ENCODE measurements at places on chromosomes 4 and X.
A peak's percentile ranks its signal among the peaks of the same experiment; 100 is the strongest.

- no peak overlapping the region for H3K4me3 ChIP-seq
- no peaks in the 10 kb centered on the region for H3K27me3 ChIP-seq
- no peaks in the 10 kb centered on the region for H3K36me3 ChIP-seq
- no peaks in the 10 kb centered on the region for H3K4me1 ChIP-seq
These were observed 16.4 kb upstream of the ZNF280C start for GRCh38 chrX:130285069-130285620.

GRCh38 chr4:38669208-38669607, 5.2 kb downstream of the KLF3 start:
- no peaks in the 10 kb centered on the region for H3K36me3 ChIP-seq
- no peak for DNase-seq
- no peak overlapping the region for H3K4me3 ChIP-seq

DNA sequence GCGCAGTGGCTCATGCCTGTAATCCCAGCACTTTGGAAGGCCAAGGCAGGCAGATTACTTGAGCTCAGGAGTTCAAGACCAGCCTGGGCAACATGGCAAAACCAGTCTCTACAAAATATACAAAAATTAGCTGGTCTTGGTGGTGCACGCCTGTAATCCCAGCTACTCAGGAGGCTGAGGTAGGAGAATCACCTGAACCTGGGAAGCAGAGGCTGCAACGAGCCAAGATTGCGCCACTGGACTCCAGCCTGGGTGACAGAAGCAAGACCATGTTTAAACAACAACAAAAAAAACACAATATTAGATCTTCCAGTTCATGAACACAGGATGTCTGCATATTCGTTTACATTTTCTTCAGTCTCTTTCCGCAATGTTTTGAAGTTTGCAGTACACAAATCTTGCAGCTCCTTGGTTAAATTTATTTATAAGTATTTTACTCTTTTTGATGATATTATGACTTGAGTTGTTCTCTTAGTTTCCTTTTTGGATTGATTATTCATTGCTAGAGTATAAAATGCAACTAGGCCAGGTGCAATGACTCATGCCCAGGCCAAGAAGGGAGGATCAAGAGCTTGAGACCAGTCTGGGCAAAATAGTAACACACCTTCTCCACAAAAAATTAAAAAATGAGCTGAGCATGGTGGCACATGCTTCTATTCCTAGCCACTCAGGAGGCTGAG, 30.4 kb upstream of the ABCG2 start:
- H3K4me1 ChIP-seq, result no peaks in the 10 kb centered on the region
- no peak overlapping the region for H3K4me3 ChIP-seq
- no peaks in the 10 kb centered on the region for H3K36me3 ChIP-seq
- no peaks in the 10 kb centered on the region for H3K27me3 ChIP-seq

GRCh38 chrX:69145714-69146113, 19.5 kb downstream of the PJA1 start:
- DNase-seq, result no peak
- H3K4me1 ChIP-seq, result no peaks in the 10 kb centered on the region
- H3K36me3 ChIP-seq, result no peaks in the 10 kb centered on the region

DNA sequence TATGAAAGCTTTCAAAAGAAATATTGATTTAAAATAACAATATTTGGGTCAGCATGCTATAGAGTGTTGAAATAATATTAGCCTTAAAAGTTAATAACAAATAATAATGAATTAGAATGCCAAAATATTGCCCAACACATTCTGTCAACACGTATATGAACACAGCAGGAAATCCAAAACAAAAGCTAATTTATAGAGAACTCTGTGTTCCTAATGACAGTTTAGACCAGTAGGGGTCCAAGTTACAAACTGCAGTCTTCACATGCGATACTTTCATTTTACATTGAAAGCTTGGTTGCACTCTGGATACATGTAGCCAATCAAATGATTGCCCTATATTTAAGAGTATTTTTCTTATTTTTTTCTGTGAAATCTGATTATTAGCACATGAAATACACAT, 274.4 kb downstream of the DCTD start:
- DNase-seq, result no peak
- H3K27ac ChIP-seq, result no peak overlapping the region

GRCh38 chr4:132395561-132395960, 753.5 kb upstream of the PCDH10 start:
- H3K36me3 ChIP-seq, result no peaks in the 10 kb centered on the region
- H3K27ac ChIP-seq, result no peak overlapping the region
- no peaks in the 10 kb centered on the region for H3K4me1 ChIP-seq
- DNase-seq, result no peak
- no peaks in the 10 kb centered on the region for H3K27me3 ChIP-seq

GRCh38 chr4:26130841-26131432, 189.9 kb upstream of the RBPJ start:
- H3K4me1 ChIP-seq, result no peaks in the 10 kb centered on the region
- DNase-seq, result no peak
- no peak overlapping the region for H3K27ac ChIP-seq
- no peak overlapping the region for H3K4me3 ChIP-seq

DNA sequence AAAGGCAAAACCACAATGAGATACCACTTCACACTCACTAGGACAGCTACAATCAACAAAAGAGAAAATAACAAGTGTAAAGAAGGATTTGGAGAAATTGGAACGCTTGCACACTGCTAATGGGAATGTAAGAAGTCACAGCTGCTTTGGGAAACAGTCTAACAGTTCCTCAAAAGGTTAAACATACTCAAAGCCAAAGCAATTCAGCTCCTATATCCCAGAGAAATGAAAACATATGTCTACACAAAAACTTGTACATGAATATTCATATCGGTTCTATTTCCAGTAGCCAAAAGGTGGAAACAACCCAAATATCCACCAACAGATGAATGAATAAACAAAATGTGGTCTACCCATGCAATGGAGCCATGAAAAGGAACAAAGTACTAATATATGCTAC, 64.0 kb downstream of the TEC start:
- no peak overlapping the region for H3K27ac ChIP-seq
- DNase-seq, result no peak
- no peaks in the 10 kb centered on the region for H3K4me1 ChIP-seq
- no peaks in the 10 kb centered on the region for H3K36me3 ChIP-seq
- no peak overlapping the region for H3K4me3 ChIP-seq

DNA sequence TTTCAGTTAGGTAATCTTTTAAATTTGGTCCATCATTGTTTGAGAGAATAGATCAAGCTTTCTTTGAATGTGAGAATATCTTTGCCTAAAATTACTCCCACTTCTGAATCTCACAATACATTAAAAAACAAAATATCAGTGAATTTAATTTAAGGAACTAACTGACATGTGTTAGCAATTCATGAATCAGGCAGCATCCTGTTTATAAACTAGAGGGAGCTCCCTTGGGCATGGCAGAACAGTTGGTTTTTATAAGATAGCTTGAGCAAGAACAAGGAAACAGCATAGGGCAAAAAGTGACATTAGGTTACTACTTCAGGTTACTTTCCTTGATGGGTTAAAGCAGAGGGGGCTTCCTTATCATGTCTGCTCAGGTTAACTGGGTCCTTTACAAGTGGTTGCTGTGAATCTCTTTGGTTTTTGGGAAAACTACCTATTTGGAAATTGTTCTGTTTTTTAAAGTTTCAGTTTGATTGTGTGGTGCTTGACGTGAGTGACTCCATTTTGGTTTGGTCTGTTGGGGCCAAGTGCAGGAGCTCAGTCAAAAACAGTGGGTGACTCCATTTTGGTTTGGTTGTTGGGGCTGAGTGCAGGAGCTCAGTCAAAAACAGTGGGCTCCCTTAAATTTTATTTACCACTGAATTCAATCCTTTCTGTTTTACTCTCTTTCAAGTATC, 68.0 kb downstream of the PPEF2 start:
- no peak overlapping the region for H3K27ac ChIP-seq
- H3K4me3 ChIP-seq, result no peak overlapping the region
- no peaks in the 10 kb centered on the region for H3K36me3 ChIP-seq
- DNase-seq, result no peak

- DNase-seq, result no peak
- H3K4me3 ChIP-seq, result no peak overlapping the region
- no peaks in the 10 kb centered on the region for H3K4me1 ChIP-seq
- no peaks in the 10 kb centered on the region for H3K36me3 ChIP-seq
These were observed 442.0 kb upstream of the ADGRL3 start for GRCh38 chr4:60757986-60758680.

- peaks cover 32% of the 10 kb centered on the region for H3K4me1 ChIP-seq
- no peak overlapping the region for H3K27ac ChIP-seq
- no peak for DNase-seq
- no peaks in the 10 kb centered on the region for H3K27me3 ChIP-seq
- no peaks in the 10 kb centered on the region for H3K36me3 ChIP-seq
These were observed 40.9 kb downstream of the KDM6A start for GRCh38 chrX:44913656-44914531.

- no peak overlapping the region for H3K27ac ChIP-seq
- H3K4me1 ChIP-seq, result no peaks in the 10 kb centered on the region
- no peak for DNase-seq
- no peaks in the 10 kb centered on the region for H3K36me3 ChIP-seq
- no peak overlapping the region for H3K4me3 ChIP-seq
These were observed 57.4 kb downstream of the NSD2 start for GRCh38 chr4:1928356-1929239.

DNA sequence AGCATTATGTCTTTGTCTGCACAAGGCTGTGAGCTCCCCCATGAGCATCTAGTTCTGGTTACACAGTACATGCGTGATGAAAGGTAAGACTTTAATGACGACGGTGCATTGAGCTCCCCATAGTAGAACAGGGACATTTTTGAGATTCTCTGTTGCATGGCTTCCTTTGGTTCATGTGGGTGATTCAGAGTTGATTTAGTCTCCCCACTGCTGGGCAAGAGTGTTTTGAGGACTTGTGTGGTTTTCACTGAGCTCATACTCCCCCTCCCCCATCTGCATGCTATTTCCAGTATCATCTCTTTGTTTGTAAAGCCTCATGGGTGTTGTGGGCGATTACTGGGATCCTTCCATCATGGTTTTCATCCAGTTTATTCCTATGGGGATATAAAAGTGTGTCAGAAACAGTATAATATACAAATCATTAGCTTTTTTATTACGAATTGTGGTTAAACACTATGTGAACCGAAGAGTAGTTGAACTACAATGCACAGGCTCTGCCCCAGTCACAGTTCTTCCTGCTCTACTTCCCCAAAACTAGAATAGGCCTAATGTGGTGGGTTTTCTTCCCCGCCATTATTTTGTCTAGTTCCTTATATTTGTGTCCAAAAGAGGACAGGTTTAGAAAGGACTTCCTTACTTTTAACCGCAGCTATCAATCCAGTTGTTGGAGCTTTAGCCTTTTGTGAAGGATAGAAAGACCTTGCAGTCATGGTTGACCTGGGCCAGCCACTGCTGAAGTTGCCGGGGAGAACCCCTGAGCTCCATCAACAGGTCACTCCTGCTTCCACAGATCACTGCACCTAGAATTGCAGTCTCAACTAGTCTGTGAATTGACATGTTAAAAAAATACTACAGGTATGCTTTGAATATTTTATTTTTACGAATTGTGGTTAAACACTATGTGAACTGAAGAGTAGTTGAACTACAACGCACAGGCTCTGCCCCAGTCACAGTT, 30.4 kb downstream of the KIT start:
- no peaks in the 10 kb centered on the region for H3K4me1 ChIP-seq
- H3K27me3 ChIP-seq, result no peaks in the 10 kb centered on the region
- H3K27ac ChIP-seq, result no peak overlapping the region
- H3K4me3 ChIP-seq, result no peak overlapping the region

GRCh38 chr4:2794486-2795299, 1.8 kb downstream of the SH3BP2 start:
- no peaks in the 10 kb centered on the region for H3K27me3 ChIP-seq
- peak; percentile 49 for DNase-seq
- H3K36me3 ChIP-seq, result no peaks in the 10 kb centered on the region
- H3K4me1 ChIP-seq, result peaks cover 29% of the 10 kb centered on the region

- H3K4me1 ChIP-seq, result no peaks in the 10 kb centered on the region
- DNase-seq, result no peak
- H3K36me3 ChIP-seq, result no peaks in the 10 kb centered on the region
- H3K4me3 ChIP-seq, result no peak overlapping the region
- H3K27me3 ChIP-seq, result no peaks in the 10 kb centered on the region
- H3K27ac ChIP-seq, result no peak overlapping the region
These were observed 494.7 kb downstream of the TRAM1L1 start for GRCh38 chr4:116590648-116591047.

DNA sequence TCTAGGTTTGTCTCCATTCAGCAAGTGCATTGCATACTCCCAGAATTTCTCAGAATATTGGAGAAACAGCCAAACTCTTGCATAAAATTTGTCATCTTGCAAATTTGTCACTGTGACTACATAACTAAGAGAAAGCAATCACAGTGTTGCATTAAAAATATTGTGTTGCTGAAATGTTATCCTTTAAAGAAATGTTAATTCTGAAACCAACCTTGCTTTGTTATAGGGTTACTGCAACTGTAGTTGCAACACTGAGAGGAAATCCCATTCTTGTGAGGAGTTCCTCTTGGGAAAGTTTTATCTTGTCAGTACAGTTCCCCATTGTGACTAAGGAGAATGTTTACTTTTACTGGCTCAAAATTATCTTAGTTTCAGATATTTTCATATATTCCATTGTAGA, 20.9 kb downstream of the CYBB start:
- H3K27me3 ChIP-seq, result no peaks in the 10 kb centered on the region
- no peaks in the 10 kb centered on the region for H3K4me1 ChIP-seq
- DNase-seq, result no peak
- no peak overlapping the region for H3K4me3 ChIP-seq
- H3K36me3 ChIP-seq, result no peaks in the 10 kb centered on the region

DNA sequence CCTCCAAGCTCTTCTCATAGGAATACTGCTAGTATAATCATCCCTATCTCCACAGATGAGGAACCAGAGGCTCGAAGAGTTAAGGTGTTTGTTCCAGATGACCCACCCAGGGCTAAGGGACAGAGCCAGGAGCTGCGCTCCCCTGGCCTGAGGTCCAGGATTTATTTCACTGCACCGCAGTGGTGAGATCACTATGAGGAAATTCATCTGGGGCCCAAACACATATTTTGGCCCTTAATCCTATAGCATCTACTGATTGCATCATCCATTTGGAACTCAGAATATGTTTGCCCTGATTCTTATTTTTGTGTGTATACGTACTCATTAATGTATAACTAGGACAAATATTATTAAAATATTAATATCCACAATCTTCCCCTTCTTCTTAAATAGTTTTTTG, 100.1 kb upstream of the RBPJ start:
- H3K4me1 ChIP-seq, result no peaks in the 10 kb centered on the region
- no peaks in the 10 kb centered on the region for H3K27me3 ChIP-seq
- H3K27ac ChIP-seq, result no peak overlapping the region
- no peak overlapping the region for H3K4me3 ChIP-seq
- no peaks in the 10 kb centered on the region for H3K36me3 ChIP-seq

DNA sequence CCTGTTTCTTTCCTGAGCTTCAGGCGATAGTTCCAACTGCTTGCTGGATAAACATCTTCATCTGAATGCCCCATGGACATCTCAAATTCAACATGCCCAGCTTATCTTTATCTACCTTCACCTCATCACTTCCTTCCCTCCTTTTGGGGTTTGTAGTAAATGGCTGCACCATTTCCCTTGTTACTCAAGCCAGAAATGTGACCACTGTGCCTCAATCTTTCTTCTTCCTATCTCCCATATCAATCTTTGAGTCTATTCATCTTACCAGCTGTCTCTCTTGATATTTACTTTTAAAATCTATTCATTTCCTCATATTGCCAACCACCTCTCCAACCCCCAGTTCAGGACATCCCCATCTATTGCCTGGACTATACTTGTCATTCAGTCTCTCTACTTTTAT, 155.4 kb downstream of the PPA2 start:
- H3K27me3 ChIP-seq, result no peaks in the 10 kb centered on the region
- H3K4me1 ChIP-seq, result no peaks in the 10 kb centered on the region
- DNase-seq, result no peak
- H3K36me3 ChIP-seq, result no peaks in the 10 kb centered on the region
- no peak overlapping the region for H3K27ac ChIP-seq

- no peak overlapping the region for H3K27ac ChIP-seq
- H3K27me3 ChIP-seq, result no peaks in the 10 kb centered on the region
- H3K4me3 ChIP-seq, result no peak overlapping the region
These were observed 27.8 kb upstream of the LIMCH1 start for GRCh38 chr4:41510179-41510578.

All from pancreas (tissue), 10 donors.